ENCODE measurements at places on chromosomes 16 and 17.

DNA sequence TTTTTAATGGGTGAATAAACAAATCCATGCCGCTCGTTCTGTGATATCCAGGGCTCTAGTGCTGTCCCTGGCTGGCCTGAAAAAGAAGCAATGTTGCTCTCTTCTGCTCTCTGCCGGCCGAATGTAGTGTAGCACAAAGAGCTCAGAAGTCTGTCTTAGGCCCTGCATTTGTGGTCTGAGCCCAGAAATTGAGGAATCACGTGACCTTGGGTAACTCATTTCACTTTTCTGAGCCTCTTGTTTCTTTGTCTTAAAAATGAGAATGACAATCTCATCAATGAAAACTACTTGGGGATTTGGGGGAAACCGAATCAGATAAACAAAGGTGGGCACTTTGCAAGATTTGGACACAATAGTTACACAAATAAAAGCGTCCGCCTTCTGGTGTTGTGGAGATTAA is 381.6 kb upstream of the ASIC2 start:
- no peak for DNase-seq

DNA sequence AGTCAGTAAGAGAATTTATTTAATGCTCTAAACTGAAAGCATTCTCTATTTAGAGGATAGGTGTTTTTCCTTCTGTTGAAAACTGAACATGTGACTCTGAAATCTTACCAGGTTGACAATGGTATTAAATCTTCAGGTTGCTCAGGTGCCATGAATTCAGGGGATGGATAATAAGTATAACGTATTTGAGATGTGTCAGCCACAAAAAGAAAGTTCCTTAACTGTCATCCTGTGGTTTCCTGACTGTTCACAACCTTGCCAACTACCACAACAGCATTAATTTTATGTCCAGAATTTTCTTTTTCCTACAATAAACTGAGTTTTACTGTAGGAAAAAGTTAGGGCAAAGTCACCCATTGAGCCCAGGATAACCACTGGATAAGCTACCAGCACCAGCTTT is 243.3 kb upstream of the PSMD7 start:
- no peak for DNase-seq

GRCh38 chr17:62703261-62703775 is 75.8 kb downstream of the MRC2 start:
- DNase-seq: peak; percentile 9

- DNase-seq: no peak
These were observed 4.8 kb upstream of the BLMH start for GRCh38 chr17:30296499-30297080.

- DNase-seq: no peak
These were observed 37.2 kb downstream of the MFSD11 start for GRCh38 chr17:76775021-76775600.

DNA sequence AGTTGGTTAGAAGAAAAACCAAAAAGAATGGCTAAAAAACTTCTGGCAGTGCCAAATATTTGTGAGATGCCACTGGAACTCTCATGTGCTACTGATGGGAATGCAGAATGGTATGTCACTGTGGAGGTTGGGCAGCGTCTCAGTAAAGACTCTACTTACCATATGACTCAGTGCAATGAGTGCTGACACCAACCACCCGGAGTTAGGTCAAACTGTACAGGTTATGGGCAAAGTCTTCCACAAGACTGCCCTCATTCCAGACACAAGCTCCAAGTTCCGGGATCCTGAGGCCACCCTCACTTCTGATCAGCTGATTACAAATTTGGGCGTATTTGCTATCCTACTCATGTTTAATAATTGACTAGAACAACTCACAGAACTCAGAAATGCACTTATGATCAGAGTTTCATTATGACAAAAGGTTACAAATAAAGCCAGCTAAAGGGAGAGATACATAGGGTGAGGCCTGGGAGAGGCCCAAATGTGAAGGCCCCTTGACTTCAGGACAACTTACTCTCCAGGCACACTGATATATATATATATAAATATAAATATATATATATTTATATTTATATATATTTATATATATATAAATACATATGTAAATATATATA is 114.9 kb downstream of the TRIM37 start:
- no peak for DNase-seq

DNA sequence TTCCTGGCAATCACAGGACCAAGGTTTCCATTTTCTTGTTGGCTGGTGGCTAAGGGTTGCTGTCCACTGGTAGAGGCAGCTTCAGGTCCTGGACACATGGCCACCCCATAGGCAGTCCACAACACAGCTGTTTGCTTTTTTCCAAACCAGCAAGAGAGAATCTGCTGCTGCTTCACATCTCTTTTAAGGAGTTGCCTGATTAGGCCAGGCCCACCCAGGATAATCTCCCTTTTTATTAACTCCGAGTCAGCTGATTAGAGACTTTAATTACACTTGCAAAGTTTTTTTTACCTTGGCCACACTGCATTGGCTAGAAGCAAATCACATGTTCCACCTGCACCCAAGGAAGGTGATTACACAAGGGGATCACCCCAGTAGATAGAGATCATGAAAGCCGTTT is 106.6 kb upstream of the IRX6 start:
- DNase-seq: no peak

Data from stimulated activated CD4-positive, alpha-beta T cell treated with anti-CD3 and anti-CD28 coated beads, TNF-alpha, amount 100 ng/mL, for 4 hours (primary cell).